ENCODE measurements at places on chromosomes 6 and 20.
A peak's percentile ranks its signal among the peaks of the same experiment; 100 is the strongest.

GRCh38 chr6:27616328-27617045 lies 143.6 kb upstream of the ZNF184 start:
- H3K4me3 ChIP-seq: peak overlapping the region; percentile 22
- no peaks in the 10 kb centered on the region for H3K36me3 ChIP-seq

DNA sequence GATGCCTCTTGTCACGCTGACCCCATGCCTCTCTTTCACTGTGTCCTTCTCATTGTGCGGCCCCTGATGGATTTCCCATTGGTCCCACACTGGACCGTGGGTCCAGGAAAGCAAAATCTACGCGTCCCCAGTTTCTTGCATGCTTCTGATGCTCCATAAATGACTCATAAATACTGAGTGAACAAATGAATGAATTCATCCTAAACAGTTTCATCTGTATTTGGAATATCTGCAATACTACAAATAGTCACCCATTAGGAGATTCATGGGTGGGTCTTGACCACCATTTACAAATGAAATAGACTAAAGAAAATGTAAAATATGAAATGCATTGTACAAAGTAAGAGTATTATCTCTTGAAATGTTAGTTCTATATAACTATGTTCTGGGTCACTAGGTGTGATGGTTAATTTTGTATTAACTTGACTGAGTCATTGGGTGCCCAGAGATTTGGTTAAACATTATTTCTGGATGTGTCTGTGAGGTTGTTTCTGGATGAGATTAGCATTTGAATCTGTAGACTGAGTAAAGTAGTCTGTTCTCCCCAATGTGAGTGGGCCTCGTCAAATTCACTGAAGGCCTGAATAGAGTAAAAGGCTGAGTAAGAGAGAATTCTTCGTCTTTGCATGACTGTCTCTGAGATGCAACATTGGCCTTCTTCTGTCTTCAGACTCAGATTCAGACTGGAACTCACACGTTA lies 448.7 kb downstream of the PREX1 start:
- DNase-seq: no peak
- H3K4me1 ChIP-seq: no peaks in the 10 kb centered on the region
- no peaks in the 10 kb centered on the region for H3K36me3 ChIP-seq
- H3K4me3 ChIP-seq: no peak overlapping the region

GRCh38 chr6:85015396-85015990 lies 251.1 kb upstream of the TBX18 start:
- H3K27ac ChIP-seq: no peak overlapping the region
- H3K36me3 ChIP-seq: no peaks in the 10 kb centered on the region
- H3K27me3 ChIP-seq: no peaks in the 10 kb centered on the region
- DNase-seq: peak; percentile 45
- no peaks in the 10 kb centered on the region for H3K4me1 ChIP-seq

DNA sequence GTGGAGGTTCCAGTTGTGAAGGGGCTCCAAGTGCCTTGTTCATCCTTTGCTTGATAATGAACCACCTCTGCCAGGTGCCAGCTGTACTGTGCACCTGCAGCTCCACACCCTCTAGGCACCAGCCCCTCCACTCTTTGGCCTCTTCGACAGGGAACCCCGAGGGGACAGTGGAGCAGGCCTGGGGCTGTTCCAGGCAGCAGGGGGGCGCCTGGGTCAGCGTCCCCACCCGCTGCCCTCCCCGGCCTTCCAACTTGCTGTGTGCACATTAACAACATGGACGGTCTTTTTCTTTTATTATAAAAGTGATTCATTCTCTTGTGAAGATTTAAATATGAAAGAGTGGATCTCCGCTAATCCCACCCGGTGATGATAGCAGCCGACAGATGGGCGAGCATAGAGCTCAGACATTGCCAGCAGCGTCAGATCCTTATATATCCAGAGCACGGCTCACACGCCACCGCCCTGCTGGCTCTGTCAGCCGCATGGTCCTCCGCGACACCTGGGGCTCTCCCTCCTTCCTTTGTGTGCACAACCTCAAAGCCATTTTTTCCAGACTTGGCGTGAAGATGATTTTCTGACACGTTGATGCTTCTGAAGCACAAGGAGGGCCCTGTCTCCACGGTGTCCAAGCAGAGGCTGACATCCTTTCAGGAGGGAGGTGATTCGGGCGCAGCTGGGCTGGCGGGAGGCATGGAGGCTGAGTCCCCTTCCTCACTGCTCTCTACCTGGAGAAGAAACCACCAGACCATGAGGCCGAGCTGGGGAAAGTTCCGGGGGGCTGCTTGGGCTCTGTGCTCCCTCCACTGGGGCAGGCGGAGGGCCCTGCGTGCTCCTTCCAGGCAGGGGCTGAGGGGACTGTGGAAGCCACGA lies 22.2 kb upstream of the MRGBP start:
- no peak overlapping the region for H3K4me3 ChIP-seq
- DNase-seq: no peak
- H3K27ac ChIP-seq: no peak overlapping the region

GRCh38 chr6:146911635-146912215 lies 292.5 kb upstream of the STXBP5 start:
- no peak overlapping the region for H3K27ac ChIP-seq
- H3K4me3 ChIP-seq: no peak overlapping the region
- no peak for DNase-seq
- H3K4me1 ChIP-seq: peaks cover 4% of the 10 kb centered on the region

All from ovary (tissue), 10 donors.